ENCODE measurements at places on chromosomes 12 and 14.

GRCh38 chr12:47022296-47022695, 57.1 kb upstream of the PCED1B start:
- DNase-seq: peak; percentile 23

DNA sequence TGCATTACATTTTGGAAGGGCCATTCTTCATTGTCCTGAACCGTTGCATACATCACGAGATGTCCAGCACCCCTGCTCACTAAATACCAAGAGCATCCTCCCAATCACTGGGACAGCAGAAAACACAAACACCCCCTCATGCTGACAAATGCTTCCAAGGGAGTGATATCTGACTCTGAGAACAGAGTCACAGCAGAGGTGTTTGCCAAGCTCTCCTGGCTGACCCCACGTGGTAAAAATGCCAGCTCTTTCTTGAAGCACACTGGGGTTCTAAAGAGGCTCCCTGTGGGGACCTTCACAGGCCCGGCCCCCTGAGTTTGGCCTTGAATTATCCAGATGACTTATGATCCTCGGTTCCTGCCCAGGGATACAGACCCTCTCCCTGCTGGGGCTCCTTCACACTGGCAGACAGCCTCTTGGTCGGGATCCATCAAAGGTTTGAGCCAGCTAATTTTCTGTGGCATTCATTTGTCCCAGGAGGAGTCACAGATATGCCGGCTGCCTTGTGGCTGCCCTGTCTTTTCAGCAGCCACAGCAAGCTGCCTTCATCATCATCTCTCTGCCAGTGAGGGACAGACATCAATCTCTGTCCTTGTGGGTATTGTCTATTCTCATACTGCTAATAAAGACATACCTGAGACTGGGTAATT, 43.1 kb upstream of the PSMC1 start:
- no peak for DNase-seq

- peak; percentile 65 for DNase-seq
Observed at GRCh38 chr12:70365648-70366518, at the start of gene KCNMB4. KCNMB4 (plus strand) TSS chr12:70366290; CDS start chr12:70366735, 445 bp downstream.

GRCh38 chr12:79298506-79298905, 392.3 kb downstream of the PAWR start:
- no peak for DNase-seq

DNA sequence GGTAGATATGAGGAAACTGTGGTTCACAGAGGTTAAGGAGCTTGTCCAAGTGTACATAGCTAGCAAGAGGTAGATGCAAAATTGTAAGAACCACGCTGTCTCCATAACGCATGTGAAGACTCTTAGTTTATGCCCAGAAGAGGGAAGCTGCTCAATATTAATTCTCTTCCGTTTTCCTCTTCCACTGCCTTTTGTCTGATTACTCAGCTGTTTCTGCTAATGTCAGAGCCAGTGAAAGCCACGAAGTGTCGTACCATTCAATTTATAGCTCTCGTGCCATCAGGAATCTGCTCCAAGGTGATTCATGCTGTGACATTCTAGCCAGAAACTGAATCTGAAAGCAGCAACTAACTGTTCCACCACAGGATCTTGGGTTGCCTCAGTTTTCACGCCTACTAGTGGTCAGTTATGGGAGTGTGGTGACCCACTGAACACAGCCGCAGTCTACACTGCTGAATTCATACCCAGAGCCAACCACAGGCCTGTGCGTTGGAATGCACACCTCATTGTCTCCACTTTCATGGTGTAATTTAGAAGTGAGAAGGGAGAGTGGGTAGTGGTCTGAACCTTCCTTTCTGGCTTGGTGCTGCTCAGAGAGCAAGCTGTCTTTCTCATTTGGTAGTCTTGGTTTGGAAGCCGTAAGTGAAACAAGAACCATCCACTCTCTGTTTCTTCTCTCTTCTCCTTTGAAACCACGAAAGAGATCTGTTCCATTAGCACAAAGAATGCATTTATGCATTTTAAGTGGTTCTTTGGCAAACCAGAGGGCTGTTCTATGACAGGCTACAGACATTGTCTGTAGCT, 74.2 kb upstream of the NAP1L1 start:
- peak; percentile 86 for DNase-seq

GRCh38 chr14:68191567-68192321, 372.2 kb downstream of the RAD51B start:
- DNase-seq: no peak

- DNase-seq: no peak
Observed at GRCh38 chr12:56387152-56387736, 24.6 kb upstream of the APOF start.

- peak; percentile 93 for DNase-seq
Observed at GRCh38 chr12:50201987-50202521, 34.9 kb upstream of the CERS5 start.

DNA sequence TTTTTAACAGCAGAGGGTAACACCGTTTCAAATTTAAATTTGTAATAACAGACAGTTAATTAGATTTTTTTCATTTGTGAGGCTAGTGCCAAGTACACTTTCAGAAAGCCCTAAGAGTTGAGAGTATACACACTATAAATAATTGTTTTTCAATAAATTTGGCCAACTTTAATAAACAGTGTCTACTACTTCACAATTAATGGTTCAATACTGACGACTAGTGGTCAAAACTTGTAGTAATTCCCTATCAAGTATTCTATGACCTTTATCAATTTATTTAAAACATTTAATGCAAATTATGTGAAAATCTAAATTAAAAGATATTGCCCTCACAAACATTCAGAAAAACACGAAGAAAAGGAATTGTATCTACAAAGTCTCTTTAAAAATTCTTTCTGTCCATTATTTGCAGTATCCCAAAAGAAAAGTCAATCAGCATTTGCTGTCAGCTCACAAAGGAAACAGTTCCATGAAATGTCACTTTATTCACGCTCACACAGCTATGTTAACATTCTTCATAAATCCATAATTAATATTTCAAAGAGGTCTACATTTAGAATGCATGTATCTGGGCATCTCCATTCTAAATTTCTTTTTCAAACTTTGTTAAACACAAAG, 91.2 kb downstream of the CEP128 start:
- peak; percentile 76 for DNase-seq

DNA sequence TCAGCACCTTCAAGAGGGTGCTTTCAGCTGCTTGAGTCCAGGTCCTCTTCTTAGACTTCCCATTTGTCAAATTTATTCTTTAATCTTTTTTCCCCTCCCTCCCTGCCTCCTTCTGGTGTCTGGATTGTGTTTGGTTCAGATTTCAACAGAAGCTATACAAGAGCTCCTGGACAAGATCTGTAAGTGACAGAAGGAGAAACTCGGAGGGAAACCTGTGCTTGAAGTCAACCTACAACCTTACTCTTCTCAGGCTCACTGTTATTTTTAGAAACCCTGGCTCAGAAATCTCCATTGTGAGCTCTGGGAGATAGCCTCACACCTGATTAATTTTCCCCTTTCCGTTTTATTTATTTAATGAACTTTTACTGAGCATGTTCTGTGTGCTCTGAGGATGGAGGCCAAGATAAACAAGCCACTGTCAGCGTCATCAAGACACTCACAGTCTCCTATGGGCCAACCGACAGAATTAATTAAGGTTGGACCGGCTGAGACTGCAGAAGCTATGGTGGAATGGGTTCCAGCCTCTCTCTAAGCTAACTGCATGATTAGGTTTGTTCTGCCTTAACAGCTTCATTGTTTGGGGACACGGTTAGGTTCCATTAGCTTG, 13.5 kb downstream of the PDE1B start:
- DNase-seq: no peak

- no peak for DNase-seq
Observed at GRCh38 chr14:79668951-79669350, 542.4 kb downstream of the DIO2 start.

GRCh38 chr14:31252865-31253264, 45.3 kb upstream of the HECTD1 start:
- no peak for DNase-seq

DNA sequence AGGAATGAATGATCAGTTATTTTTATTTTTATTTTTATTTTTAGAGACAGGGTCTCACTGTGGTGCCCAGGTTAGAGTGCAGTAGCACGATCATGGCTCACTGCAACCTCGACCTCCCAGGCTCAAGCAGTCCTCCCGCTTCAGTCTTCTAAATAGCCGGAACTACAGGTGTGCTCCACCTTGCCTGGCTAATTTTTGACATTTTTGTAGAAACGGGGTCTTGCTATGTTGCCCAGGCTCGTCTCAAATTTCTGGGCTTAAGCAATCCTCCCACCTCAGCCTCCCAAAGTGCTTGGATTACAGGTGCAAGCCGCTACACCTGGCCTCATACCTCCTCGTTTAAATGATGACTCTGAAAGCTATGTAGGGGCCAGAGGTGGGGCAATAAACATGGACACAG, 706.0 kb downstream of the MED13L start:
- no peak for DNase-seq

DNA sequence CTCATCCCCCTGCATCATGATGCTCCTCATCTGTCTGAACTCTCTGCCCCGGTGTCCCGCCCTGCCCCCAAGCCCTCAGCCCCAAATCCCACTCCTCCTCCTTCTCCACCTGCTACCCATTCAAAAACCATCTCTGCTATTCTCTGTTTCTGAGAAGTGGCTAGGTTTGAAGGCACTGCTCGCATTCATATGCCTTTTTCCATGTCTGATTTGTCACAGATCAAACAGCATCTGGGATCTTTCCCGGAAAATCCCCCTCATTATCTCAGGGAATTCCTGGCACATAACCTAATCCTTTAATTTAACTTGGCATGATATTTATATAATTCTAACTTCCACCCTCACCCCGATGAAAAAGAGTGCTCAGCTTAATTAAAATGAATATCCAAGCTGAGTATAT, 3.3 kb upstream of the ADAM20 start:
- DNase-seq: no peak

GRCh38 chr14:99745307-99745951, 47.8 kb upstream of the EML1 start:
- no peak for DNase-seq

- no peak for DNase-seq
Observed at GRCh38 chr12:11650286-11651281, 1.1 kb downstream of the ETV6 start.

GRCh38 chr14:94673781-94674231, 61.6 kb downstream of the SERPINA3 start:
- DNase-seq: no peak

GRCh38 chr12:122202017-122202416, 1.5 kb upstream of the B3GNT4 start:
- DNase-seq: no peak

GRCh38 chr12:10293151-10293550, 14.5 kb upstream of the KLRD1 start:
- no peak for DNase-seq

- DNase-seq: no peak
Observed at GRCh38 chr12:2451025-2451424, 343.7 kb upstream of the FKBP4 start.

GRCh38 chr14:29548948-29549370, 378.7 kb downstream of the PRKD1 start:
- DNase-seq: peak; percentile 75

DNA sequence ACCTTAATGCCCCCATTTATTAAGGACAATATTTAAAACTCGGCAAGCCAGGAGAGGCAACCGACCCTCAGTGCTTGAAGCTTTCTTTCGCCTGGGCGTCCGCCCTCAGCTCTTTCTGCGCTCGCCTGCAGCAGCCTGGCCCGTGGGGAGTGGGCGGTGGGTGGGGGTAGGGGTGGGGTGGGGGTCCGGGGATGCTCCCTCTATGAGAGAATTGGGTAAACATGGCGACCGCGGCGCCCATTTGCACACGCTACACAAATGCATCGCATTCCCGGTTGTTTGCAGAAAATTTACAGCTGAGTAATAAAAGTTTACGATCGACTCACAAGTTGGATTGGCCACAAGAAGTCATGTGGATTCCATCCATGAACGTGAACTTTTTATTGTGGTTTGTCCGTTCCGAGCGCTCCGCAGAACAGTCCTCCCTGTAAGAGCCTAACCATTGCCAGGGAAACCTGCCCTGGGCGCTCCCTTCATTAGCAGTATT, 7.7 kb downstream of the HOXC8 start:
- no peak for DNase-seq

- peak; percentile 88 for DNase-seq
Observed at GRCh38 chr14:77543637-77544334, 45.2 kb upstream of the ISM2 start.

DNA sequence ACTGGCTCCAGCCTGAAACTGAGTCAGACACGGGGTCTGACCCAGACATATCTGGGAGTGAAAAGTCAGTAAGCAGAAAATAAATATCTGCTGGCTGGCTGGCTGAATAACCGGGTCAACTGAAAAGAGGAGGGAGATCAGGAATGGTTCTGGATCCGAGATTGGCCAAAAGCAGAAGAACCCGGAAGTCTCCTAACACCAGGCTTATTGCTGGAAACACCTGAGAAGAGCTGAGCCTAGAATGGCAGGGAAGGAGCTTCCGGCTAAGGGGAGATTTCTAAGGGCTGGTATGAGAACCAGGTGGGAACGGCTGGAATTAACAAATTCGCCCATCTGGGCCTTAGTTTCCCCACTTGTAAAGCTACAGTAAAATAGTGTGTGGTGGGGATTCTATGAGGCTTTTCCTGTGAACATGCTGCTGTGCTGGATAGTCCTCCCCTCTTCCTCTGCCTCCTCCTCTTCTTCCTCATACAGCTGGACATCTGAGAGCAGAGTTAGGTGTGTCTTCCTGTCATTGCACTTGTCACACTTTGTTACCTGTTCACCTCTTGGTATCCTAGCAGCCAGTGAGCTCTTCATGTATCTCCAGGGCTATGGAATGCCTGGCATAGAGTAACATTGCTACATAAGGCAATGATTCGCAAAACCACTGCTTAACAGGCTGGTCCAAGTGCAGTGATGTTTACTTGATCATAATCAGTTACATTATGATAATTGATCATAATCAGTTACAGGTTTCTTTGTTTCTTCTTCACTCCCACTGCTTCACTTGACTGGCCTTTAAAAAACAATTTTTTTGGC, 2.0 kb upstream of the SHMT2 start:
- no peak for DNase-seq

DNA sequence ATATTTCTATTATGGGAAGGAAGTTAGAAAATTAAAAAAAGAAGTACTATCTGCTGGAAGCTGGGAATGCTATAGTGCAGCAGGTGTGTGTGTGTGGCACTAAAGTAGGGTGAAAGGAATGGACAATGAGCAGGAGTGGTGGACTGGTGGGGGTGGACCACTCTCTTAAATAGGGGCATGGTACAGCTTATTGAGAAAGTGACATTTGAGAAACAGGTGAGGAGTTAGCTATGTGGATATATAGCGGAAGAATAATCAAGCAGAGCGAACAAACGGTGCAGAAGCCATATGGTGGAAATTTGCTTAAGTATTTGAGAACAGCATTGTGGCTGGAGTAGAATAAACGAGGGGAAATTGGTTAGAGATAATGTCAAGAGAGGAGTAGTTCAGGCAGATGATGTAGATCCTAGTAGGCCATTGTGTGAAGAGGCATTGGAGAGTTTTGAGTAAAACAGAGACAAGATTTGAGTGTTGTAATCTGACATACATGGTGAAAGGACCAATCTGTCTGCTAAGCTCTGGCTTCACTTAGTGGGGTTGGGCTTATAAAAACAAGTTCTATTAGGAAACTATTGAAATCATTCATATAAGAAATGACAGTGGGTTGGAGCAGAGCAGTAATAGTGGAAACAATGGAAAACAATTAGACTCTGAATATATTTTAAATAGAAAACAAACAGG, 149.2 kb upstream of the SYT10 start:
- no peak for DNase-seq

- peak; percentile 76 for DNase-seq
Observed at GRCh38 chr12:122421187-122421820, 1.2 kb downstream of the CLIP1 start.

- DNase-seq: no peak
Observed at GRCh38 chr12:64835901-64836300, 11.5 kb downstream of the TBC1D30 start.

Data from trophoblast cell (in vitro differentiated cells and primary cell).